ENCODE measurements at places on chromosomes 12 and 14. TPM values are rescaled to one million over a fixed set of nuclear protein-coding genes. Genes with fewer than 3 reads are reported as not detected.

DNA sequence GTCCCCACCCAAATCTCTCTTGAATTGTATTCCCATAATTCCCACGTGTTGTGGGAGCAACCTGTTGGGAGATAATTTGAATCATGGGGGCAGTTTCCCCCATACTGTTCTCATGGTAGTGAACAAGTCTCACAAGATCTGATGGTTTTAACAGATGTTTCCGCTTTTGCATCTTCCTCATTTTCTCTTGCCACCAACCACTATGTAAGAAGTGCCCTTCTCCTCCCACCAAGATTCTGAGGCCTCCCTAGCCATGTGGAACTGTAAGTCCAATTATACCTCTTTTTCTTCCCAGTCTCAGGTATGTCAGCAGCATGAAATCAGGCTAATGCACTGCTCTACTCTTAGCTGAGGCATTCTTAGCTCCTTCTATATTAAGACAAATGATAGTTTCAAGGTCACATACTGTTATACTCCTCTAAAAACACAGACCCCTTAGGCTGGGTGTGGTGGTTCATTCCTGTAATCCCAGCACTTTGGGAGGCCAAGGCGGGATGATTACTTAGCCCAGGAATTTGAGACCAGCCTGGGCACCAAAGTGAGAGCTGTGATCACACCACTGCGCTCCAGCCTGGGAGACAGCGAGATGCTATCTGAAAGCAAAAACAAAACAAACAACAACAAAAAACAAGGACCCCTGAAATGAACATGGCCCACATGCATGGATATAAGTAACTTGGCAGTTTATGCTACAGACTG, 3.6 kb downstream of the SCAF11 start:
- DNase-seq = peak; percentile 54

DNA sequence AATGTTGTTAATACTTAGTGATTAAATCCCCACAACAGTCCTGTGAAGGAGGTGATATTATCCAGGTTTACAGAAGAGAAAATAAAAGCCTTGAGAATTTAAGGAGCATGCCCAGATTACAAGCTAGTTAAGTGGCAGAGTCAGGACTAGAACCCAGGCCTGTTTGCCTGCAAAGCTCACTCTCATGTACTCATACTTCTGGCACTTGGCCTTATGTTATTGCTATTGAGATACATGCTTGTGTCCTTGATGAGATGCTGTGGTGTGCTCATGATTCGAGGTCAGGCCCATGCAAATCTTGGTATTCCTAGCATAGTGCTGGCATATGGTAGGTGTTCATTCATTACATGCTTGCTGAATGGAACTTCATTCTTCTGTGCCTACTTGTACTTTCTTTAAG, 7.6 kb upstream of the EID3 start:
- no peak for DNase-seq

- DNase-seq = peak; percentile 95
Measured at GRCh38 chr12:65608319-65608916, 215.9 kb upstream of the HMGA2 start.

GRCh38 chr14:102505775-102506625, 3.6 kb downstream of the ANKRD9 start:
- DNase-seq = no peak

DNA sequence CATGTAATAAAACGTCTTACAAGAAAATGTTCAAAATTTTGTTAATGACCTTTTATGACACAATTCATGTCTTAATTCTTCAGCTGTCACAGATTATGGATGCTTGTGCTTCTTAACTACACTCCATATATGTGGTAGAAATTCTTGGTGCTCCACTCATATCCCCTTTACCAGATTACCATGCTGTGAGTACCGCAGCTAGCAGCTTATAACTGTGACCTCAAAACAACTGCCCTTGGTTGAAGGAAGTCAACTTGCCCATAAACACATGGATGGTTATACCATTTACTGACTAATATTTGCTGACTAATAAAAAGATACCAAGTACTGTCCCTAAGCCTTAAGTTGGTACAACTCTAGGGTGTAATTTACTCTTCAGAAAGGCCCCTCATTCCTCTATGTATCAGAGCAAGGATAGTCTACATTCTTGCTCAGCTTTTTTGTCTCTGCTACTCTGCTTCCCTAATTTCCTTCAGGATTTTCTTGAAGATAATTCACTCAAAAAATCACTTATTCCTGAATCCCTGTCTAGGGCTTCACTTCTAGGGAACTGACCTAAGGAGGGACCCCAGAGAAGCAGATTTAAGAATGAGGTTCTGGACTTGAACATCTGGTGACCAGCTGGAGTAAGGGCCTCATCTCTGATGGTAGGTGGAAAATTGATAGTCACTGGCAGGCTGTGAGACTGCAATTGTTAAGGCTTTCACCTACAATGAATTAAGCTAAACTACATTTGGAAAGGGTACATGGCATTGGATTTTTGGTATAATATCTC, 152.3 kb downstream of the SLC6A15 start:
- no peak for DNase-seq

- no peak for DNase-seq
Measured at GRCh38 chr12:78241446-78241845, 410.8 kb downstream of the NAV3 start.

DNA sequence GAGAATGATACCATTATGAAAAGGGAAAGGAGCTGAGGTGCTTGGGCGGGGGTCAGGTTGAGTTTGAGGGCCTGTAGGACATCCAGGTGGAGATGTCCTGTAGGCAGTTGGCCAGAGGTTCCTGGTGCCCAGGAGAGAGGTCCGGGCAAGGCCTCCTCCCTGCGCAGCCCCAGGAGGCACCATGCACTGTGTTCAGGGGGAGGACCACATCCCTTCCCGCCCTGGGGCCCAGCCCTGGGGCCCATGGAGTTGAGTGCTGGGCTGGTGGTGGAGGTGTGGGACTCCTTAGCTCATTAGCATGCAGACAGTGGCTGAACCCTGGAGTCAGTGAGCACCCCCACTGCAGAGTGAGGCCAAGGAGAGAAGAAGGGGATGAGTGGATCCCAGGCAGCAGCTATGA, 5.7 kb upstream of the FAIM2 start:
- no peak for DNase-seq

- no peak for DNase-seq
Measured at GRCh38 chr12:66061557-66062289, 68.8 kb downstream of the LLPH start.

GRCh38 chr12:66735275-66735674, 56.4 kb upstream of the GRIP1 start:
- DNase-seq = no peak

GRCh38 chr12:13195250-13195649, 1.3 kb upstream of the EMP1 start:
- no peak for DNase-seq

DNA sequence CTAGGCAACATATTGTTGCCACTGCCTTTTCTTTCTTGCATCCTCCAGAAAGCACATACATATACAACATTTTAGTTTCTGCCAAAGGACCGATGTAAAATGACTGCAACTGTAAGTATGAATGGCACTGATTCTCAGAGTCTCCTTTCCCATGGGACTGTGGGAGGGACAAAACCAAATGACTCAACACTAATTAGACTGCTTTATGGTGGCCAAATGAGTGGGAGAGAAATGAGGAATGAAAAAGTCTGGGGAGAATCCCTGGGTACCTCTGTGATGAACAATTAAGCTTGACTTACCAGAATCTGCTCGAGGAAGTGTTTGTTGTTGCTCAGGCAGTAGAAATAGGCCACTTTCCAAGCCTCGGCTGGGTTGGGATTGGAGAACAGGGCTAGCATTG, 10.1 kb downstream of the ZFYVE26 start:
- no peak for DNase-seq

DNA sequence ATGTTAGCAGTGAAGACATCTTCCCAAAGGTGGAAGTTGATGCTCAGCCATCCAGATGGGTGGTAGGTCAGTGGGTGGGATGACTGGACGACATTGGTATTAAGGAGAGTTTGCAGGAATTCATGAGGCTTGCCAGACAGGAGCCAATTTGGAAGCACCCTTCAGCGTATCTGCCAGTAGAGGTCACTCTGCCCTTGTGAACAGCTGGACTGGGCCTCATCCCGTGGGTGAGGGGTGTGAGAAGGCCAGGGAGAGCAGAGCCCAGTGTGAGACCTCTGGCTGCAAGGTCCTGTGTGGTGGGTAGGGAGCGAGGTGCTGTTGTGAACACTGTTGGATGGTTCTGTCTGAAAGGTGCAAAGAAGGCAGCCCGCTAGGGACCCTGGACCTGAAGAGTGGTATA, 37.7 kb downstream of the SLC5A8 start:
- no peak for DNase-seq

DNA sequence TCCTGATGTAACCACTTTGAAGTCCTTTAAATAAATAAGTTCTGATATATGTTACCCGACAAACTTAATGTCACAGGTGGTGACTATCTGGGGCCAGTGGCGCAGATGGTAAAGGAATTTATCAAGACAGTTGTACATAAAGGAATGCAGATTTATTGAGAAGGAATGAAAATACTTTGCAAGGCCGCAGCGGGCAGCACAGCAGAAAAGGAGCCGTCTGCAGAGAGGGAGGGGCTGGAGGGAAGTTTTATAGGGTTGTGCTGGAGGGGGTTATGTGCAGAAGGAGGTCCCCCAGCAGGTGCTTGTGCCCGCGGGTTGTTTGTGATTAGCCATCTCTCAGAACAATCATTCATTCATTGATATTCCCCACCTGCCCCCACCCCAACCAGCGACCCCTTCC, 17.4 kb downstream of the GPRC5D start:
- DNase-seq = no peak

- no peak for DNase-seq
Measured at GRCh38 chr14:86331341-86331740, 801.4 kb downstream of the FLRT2 start.

GRCh38 chr14:52029881-52030280, 39.0 kb downstream of the NID2 start:
- no peak for DNase-seq

GRCh38 chr12:12819752-12820311, 6.7 kb downstream of the DDX47 start:
- peak; percentile 89 for DNase-seq

GRCh38 chr12:32783029-32783428, 27.3 kb upstream of the YARS2 start:
- DNase-seq = no peak

GRCh38 chr12:43826681-43827080, 9.2 kb upstream of the TMEM117 start:
- DNase-seq = no peak

DNA sequence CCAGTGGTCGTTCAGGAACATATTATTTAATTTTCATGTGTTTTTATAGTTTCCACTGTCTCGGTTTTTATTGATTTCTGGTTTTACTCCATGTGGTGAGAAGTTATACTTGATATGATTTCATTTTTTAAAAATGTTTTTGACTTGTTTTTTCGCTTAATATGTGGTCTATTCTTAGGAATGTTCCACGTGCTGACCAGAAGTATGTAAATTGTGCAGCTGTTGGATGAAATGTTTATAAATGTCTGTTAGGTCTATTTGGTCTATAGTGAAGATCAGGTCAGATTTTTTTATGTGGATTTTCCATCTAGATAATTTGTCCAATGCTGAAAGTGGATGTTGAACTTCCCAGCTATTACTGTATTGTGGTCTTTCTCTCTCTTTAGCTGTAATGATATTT, 433.8 kb upstream of the MIS18BP1 start:
- DNase-seq = no peak

DNA sequence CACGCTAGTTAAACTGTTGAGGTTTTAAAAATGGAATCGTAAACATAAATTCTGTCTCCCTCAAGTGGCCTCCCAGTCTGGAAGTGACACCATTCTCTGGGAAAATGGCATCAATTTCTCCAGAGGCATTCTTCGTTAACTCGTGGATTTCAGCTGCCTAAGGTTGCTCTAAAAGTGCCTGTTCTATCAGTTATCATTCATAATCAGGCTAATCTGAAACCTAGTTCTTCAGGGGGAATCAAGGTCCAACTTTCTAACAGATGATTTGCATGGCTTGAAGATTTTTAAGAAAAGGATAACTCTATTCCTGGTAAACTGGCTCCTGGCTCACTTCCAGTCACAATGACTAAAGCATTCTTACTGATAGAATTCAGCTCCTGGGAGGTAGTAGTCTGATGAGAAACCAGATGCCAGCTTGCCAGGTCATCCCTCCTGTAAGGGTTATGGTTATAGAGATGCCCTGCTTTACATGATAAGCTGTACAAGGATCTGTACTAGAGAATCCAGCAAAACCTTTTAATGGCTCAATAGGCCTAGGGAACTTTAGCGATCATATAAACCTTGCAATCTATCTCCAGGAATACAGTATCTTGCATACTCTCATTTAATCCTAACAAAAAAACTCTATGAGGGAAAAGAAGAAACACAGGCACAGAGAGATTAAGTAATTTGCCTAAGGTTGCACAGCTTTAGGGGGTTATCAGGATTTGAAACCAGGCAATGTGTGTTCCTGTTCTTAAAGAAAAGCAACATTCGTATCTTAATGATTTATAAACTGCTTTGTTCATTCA, 1.5 kb downstream of the L3HYPDH start:
- peak; percentile 89 for DNase-seq

DNA sequence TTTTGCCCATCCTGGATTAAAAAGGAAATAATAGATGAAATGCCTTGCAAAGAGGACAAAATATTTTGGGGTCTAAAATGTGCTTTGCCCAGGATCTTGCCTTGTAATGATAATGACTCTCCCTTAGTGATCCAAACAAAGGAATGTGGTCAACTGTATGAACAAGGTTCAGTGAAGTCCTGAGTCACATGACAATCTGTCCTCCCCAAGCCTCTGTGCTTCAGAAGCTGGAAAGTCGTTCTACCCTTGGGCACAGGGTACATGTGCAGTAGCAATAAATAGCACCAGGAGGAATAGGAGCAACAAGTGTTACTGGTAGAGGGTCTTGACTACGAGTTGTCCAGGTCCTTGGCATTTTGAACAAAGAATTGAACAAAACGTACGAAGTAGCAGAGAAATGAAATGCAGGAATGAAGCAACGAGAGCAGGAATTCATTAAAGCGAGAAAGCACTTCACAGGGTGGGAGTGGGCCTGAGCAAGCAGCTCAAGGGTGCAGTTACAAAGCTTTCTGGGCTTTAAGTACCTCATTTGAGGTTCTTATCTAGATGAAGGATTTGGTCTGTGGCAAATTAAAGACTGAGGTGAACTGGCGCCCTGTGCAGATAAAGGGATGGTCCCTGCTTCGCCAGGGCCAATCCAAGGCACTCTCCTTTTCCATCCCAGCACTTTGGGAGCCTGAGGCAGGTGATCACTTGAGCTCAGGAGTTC, 65.8 kb downstream of the RESF1 start:
- no peak for DNase-seq

The DBX2 gene
- not detected for total RNA-seq

The LHX5 gene
- 0.24 TPM for total RNA-seq

The KRT73 gene
- not detected for total RNA-seq

The A2ML1 gene
- 29.4 TPM for total RNA-seq

The TBX3 gene
- total RNA-seq = 33.5 TPM

The PRPH gene
- not detected for total RNA-seq

The KRT85 gene
- total RNA-seq = not detected

The MYF6 gene
- total RNA-seq = not detected

The KRT2 gene
- total RNA-seq = not detected

The TSPAN19 gene
- total RNA-seq = not detected

The CLEC2D gene
- total RNA-seq = 0.78 TPM

The KLRD1 gene
- not detected for total RNA-seq

The LUM gene
- total RNA-seq = not detected

The LBHD2 gene
- total RNA-seq = not detected

The ANAPC7 gene
- 50.5 TPM for total RNA-seq

The TAS2R20 gene
- total RNA-seq = 0.21 TPM
